ENCODE measurements at places on chromosomes 11 and 22. TPM values are rescaled to one million over a fixed set of nuclear protein-coding genes. Genes with fewer than 3 reads are reported as not detected.

DNA sequence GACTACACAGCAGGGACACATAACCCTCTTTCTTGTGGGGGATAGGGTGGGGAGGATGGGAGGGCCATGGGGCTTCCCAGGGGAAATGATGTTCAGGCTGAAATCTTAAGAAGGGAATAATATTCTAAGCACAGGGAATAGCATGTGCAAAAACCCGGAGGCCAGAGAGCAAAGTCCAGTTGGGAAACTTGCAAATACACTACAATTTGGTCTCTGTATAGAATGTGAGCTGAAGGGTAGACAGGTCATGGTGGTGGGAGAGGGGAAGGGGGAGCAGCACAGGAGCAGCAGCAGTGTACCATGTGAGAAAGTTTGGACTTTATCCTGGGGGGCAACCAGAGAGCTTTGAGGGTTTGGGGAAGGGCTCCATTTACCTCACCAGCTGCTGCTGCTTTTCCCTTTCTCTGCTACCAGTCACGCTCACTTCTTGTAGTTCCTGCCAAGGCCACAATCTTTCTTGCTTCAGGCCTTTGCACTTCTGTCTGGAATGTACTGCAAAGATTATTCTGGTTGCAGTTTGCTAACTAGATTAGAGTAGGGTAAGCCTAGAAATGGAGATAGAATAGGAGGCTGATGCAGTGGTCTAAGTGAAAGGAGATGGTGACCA lies 43.0 kb downstream of the KREMEN1 start:
- H3K27me3 ChIP-seq, result peaks cover 5% of the 10 kb centered on the region
- no peak overlapping the region for H3K27ac ChIP-seq
- DNase-seq, result no peak
- H3K4me1 ChIP-seq, result no peaks in the 10 kb centered on the region
- no peak overlapping the region for H3K4me3 ChIP-seq
- H3K36me3 ChIP-seq, result no peaks in the 10 kb centered on the region

GRCh38 chr11:33391893-33392251 lies 134.7 kb downstream of the HIPK3 start:
- no peak overlapping the region for H3K27ac ChIP-seq
- no peaks in the 10 kb centered on the region for H3K36me3 ChIP-seq
- H3K4me1 ChIP-seq, result peaks cover 10% of the 10 kb centered on the region
- H3K27me3 ChIP-seq, result no peaks in the 10 kb centered on the region

DNA sequence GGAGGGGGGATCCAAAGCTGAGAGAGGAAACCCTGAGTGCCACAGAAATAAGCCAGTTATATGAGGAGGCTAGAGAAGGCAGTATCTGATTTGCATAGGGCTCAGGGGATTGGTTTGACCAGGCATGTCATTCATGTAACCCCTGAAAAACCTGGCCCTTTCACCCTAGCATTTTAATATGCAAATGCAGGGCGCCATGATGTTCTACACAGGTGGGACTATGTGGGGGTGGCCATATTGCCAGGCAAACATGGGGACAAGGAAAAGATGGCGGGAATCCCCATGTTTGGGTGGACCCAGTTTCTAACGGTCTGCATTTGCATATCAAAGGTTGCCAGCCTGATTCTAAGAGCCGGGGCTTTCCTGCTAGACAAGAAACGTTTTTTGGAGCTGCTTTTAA lies 27.2 kb downstream of the CSF2RB start:
- DNase-seq, result no peak
- H3K36me3 ChIP-seq, result no peaks in the 10 kb centered on the region
- H3K4me3 ChIP-seq, result no peak overlapping the region

- H3K4me3 ChIP-seq, result no peak overlapping the region
- no peak overlapping the region for H3K27ac ChIP-seq
- no peak for DNase-seq
- H3K27me3 ChIP-seq, result peaks cover 2% of the 10 kb centered on the region
- H3K36me3 ChIP-seq, result no peaks in the 10 kb centered on the region
These were observed 15.9 kb downstream of the PDGFD start for GRCh38 chr11:104148074-104148473.

- H3K27me3 ChIP-seq, result no peaks in the 10 kb centered on the region
- DNase-seq, result no peak
- no peaks in the 10 kb centered on the region for H3K36me3 ChIP-seq
- no peak overlapping the region for H3K4me3 ChIP-seq
- no peak overlapping the region for H3K27ac ChIP-seq
- peaks cover 21% of the 10 kb centered on the region for H3K4me1 ChIP-seq
These were observed 1392.8 kb downstream of the BRD1 start for GRCh38 chr22:48434868-48435250.

DNA sequence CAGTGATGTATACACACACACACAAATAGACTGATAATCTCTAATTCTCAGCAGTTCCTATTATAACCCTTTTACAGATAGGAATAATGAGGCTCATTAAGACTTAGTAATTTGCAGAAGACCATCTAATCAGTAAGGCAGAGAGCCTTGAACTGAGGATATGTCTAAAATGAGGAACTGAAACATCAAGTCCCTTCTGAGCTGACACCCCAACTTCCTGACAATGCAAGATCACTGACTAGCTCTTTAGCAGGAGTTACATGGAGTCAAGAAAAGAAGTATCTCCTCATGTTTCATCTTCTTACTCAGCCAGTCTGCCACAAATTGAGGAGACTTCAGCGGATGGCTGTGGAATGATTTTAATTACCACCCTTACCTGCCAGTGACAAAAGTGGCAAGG lies 193.0 kb downstream of the MSANTD4 start:
- peaks cover 9% of the 10 kb centered on the region for H3K27me3 ChIP-seq
- no peaks in the 10 kb centered on the region for H3K4me1 ChIP-seq
- H3K27ac ChIP-seq, result no peak overlapping the region
- no peaks in the 10 kb centered on the region for H3K36me3 ChIP-seq
- no peak overlapping the region for H3K4me3 ChIP-seq
- no peak for DNase-seq

Gene CCDC15
- 1.3 TPM for total RNA-seq

- no peaks in the 10 kb centered on the region for H3K4me1 ChIP-seq
- no peak for DNase-seq
- no peaks in the 10 kb centered on the region for H3K27me3 ChIP-seq
- H3K36me3 ChIP-seq, result peaks cover 25% of the 10 kb centered on the region
- H3K27ac ChIP-seq, result no peak overlapping the region
These were observed 12.3 kb upstream of the TXN2 start for GRCh38 chr22:36493690-36494110.

GRCh38 chr11:92969634-92970347 lies at the start of gene MTNR1B:
MTNR1B (plus strand) TSS chr11:92969651; CDS start chr11:92969726, 75 bp downstream.
- H3K27me3 ChIP-seq, result no peaks in the 10 kb centered on the region
- DNase-seq, result no peak
- H3K36me3 ChIP-seq, result no peaks in the 10 kb centered on the region
- peak within 1 kb of the TSS; percentile 70 for H3K4me3 ChIP-seq
- H3K27ac ChIP-seq, result no peak within 1 kb of the TSS

Gene SLCO2B1
- 0.54 TPM for total RNA-seq

- H3K4me3 ChIP-seq, result no peak overlapping the region
- no peak overlapping the region for H3K27ac ChIP-seq
- H3K4me1 ChIP-seq, result peaks cover 21% of the 10 kb centered on the region
- no peaks in the 10 kb centered on the region for H3K27me3 ChIP-seq
- no peaks in the 10 kb centered on the region for H3K36me3 ChIP-seq
These were observed 4.1 kb downstream of the CASP4 start for GRCh38 chr11:104964247-104964646.

Gene MS4A3
- not detected for total RNA-seq

DNA sequence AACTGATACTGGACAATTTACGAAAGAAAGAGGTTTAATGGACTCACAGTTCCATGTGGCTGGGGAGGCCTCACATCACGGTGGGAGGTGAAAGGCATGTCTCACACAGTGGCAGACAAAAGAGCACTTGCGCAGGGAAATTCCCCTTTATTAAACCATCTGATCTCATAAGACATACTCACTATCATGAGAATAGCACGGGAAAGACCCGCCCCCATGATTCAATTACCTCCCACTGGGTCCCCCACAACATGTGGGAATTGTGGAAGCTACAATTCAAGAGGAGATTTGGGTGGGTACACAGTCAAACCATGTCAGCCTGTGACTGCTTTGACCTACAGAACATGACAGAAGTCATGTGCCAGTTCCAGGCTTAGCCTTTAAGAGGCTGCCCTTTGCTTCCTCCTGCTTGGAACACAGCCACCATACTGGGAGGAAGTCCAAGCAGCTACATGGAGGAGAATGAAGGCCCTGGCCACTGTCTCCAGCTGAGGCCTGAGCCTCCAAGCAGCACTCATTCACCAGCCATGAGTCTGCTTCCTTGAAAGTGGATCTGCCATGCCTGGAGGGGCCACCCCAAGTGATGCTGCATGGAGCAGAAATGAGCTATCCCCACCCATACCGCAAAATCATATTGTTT lies 10.9 kb upstream of the GAL start:
- H3K4me3 ChIP-seq, result no peak overlapping the region
- no peak overlapping the region for H3K27ac ChIP-seq
- H3K36me3 ChIP-seq, result no peaks in the 10 kb centered on the region
- peaks cover 16% of the 10 kb centered on the region for H3K4me1 ChIP-seq
- peaks cover 28% of the 10 kb centered on the region for H3K27me3 ChIP-seq

Gene SLC22A8
- not detected for total RNA-seq

DNA sequence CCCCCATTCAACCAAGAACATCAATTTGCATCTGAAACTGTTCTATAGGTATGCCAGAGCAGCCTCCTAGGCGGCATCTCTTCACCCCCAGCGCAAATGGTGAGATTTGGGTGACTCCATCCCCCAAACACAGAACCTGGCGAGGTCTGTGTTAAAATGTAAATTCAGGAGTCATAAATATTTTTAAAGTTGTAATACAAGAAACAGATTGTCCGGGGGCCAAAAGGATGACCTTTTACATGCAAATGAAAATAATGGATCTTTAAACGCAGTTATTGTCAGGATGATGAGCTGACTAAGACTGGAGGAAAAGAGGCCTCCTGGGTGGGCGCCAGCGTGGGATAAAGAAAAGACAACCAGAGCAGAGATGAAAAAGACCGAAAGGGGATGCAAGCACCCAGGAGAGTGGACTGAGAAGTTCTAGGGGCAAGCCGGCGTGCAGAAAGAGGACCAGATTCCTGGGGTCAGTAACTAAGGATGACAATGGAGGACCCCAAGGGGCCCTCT lies 16.0 kb upstream of the ADA2 start:
- no peaks in the 10 kb centered on the region for H3K36me3 ChIP-seq
- peaks cover 3% of the 10 kb centered on the region for H3K27me3 ChIP-seq
- no peak overlapping the region for H3K27ac ChIP-seq
- H3K4me3 ChIP-seq, result no peak overlapping the region
- H3K4me1 ChIP-seq, result peaks cover 3% of the 10 kb centered on the region
- no peak for DNase-seq

DNA sequence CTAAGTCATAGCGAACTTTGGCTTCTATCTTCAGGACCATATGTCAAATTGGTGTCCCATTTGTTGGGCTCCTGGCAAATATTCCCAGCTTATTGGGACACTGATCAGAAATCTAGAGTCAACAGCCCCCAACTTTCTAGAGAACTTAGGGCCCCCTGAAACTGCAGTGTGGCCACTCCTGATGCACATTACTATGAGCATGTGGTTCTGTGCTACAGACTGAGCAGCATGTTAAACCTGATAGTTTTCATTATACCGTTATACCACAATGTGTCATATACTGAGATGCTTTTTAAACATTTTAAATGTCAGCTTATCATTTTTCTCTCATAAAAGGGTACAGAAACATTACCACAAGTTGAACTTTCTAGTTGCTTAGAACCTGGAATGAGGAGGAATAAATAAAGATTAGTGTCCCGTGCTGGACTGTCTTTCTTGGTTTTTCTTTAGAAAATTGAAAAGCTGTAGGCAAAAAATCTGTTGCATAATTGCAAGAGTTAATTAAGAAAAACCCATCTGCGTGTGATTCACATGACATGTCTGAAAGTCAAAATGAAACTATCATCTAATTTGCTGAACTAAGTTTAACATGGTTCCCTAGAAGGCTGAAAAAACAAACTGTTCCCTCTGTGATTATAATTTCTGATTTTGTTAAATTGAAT lies 16.4 kb upstream of the CTSC start:
- peaks cover 2% of the 10 kb centered on the region for H3K4me1 ChIP-seq
- H3K36me3 ChIP-seq, result no peaks in the 10 kb centered on the region
- H3K4me3 ChIP-seq, result no peak overlapping the region
- no peak overlapping the region for H3K27ac ChIP-seq
- DNase-seq, result no peak

- no peaks in the 10 kb centered on the region for H3K36me3 ChIP-seq
- no peaks in the 10 kb centered on the region for H3K4me1 ChIP-seq
- H3K27ac ChIP-seq, result no peak overlapping the region
- no peak overlapping the region for H3K4me3 ChIP-seq
These were observed 3.3 kb upstream of the B3GNT6 start for GRCh38 chr11:77030834-77031414.

DNA sequence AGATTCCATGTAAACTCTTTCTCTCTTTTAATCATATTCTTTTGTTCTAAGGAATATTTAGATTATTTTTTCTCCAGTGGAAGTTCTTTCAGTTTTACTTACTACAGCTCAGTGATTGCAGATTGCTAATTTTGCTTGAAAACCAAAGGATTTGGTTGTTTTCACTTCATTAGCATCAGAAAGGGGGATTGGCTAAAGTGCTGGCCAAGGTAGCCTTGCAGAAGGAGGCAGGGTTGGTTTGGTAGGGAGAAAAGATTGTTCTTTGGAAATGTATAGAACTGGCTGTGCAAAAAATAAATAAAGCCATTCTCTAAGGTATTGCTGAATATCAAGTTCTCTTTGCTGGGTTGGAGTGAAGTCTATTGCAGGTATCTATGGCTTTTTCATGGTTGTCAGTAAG lies 92.6 kb downstream of the FAT3 start:
- no peaks in the 10 kb centered on the region for H3K27me3 ChIP-seq
- no peak for DNase-seq
- H3K27ac ChIP-seq, result no peak overlapping the region
- no peak overlapping the region for H3K4me3 ChIP-seq

- peaks cover 2% of the 10 kb centered on the region for H3K4me1 ChIP-seq
- no peak overlapping the region for H3K4me3 ChIP-seq
- DNase-seq, result no peak
These were observed 129.9 kb upstream of the TTC12 start for GRCh38 chr11:113184498-113184897.

DNA sequence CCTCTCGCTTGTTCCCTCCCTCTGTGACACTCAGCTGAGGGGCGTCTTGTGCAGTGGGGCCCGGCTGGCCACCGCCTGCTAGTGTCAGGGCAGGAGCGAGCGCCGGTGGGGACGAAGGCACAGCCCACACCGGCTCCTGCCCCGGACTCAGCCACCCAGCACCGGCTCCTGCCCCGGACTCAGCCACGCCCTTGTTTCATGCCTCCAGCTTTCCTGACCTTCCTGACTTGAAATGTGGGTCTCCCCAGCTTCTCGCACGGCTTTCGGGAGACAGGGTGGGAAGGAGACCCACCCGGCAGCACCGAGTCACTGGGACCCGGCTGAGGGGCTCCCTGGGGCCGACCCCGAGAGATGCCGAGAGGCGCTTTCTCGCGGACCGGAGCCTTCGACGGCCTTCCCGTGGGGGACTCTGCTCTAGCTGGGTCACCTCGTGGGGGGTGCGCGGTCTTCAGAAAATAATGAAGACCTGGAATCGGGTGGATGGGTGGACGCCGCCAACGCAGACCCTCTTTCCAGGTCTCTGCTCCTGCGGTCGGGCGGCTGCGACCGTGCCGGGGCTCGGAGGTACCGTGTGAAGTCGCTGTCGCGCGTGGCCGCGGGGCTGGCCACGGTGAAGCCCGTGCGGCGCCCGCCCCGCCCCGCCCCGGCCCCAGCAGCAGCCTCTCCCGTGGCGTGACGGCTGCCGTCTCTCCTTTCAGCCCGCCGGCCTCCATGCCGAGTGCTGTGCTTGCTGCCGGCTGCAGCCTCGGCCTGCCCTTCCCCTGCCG lies 10.2 kb downstream of the GLB1L2 start:
- DNase-seq, result peak; percentile 82
